GM04503 (cell line): ENCODE measurements at places on chromosomes 1 and 21.

GRCh38 chr1:14884614-14885175 lies 268.9 kb upstream of the TMEM51 start:
- DNase-seq = no peak

- no peak for DNase-seq
Measured at GRCh38 chr1:202056644-202057334, 46.4 kb downstream of the ELF3 start.

- DNase-seq = no peak
Measured at GRCh38 chr1:95146637-95147036, 29.5 kb downstream of the TLCD4 start.

DNA sequence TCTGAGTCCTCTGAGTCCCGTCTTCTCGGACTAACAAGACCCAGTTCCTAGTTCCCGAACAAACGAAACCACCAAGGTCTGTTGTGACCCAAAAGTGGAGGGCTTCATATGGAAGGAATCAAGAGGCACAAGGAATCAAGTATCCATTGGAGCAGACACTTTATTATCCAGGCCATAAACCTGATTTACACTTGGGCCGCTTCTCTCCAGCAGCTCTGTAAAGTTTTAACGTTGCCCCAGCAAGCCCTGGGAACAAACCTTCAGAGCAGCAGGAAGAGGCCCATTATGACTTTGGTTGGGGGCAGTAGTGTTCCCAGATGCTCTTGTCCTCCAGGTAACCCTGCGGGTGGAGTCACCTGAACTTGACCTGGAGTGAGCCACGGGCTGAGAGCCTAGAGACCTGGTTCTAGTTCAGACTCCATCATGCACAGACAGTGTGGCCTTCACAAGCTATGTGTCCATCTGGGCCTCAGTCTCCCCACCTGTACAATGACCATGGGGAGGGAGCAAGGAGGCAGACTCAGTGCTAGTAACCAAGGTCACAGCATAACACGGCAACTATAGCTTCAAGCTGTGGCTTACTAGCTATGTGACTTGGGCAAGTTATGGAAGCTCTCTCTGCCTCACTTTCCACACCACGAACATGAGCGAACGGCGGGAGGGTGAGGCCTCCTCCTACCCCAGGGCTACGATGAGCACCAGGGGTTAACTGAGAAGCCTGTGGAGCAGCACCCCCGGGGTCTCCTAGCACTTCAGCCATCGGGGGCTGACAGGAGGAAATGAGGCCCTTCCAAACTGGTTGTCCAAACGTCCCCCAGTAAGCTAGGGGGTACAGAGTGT lies 95.7 kb downstream of the GLIS1 start:
- DNase-seq = no peak

DNA sequence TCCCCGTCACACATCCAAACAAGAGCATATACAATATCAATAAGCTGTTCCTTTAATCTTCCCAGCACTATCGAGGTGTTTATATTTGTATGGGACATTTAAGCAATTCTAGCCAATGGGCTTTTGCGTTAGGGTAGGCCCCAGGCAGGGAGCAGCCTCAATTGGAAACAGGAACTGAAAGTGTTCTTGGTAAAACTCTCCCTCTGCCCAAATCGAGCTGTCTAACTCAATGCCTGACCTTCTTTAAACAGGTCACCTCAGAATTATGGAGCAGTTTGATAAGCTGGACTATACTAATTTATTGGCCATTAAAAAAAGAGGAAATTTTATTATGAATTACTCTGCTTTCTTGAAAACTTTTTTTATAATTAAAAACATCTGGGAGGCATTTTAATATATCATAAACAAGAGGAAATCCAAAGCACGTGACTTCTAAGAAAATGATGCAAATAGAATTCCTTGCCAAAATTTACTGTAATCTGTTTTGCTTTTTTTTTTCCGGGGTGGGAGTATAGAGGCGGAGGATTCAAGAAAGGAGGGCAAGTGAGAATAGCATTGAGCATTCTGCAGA lies 498.1 kb downstream of the LMO4 start:
- peak; percentile 45 for DNase-seq

DNA sequence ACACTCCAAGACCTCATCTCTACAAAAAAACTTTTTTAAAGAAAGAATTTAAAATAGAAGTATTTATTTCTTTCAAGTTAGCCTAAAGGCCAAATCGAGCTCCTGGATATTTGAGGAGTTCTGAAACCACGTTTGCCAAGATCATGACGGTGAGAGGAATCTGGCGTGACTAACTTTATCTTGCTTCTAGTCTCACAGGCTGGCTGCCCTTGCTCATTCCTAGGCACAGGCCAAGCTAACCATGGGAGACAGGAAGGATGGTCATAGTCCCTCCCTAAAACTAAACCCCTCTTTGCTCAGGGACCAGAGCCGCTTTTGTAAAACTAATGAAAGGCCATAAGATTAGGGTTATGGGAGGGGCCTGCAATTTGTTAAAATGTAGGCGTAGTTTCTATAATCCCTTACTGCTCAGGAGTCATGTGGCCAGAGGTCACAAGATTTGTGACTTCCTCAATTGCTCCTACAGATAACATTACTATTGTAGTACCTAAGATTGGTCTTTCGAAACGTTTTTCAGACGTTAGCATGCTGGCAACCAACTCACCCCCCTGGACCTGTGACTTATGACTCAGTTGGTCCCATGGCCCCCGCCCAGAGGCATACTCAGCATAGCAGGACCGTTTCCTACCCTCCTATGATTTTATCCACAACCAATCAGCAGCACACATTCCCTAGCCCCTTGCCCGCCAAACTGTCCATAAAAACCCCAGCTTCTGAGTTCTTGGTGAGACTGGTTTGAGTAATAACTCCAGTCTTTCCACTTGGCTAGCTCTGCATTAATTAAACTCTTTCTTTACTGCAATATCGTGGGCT lies 425.0 kb downstream of the SMYD3 start:
- no peak for DNase-seq

GRCh38 chr21:41763398-41763931 lies 3.4 kb downstream of the RIPK4 start:
- DNase-seq = no peak

DNA sequence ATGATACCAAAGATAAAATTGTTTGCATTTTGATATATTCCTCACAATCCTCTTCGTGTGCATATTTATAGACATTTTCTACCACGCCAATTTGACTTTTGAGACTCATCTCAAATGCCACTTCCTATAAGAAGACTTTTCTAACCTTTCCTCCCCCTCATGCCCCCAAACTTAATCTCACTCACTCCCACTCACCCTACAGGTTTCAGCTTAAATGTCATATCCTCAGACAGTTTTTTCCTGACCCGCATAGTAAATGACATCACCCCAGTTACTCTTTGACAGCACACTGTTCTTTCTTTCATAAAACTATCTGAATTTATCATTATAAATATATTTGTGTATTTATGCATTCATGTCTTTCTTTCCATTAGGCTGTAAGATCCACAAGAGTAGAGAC lies 29.6 kb upstream of the RGS8 start:
- DNase-seq = no peak

DNA sequence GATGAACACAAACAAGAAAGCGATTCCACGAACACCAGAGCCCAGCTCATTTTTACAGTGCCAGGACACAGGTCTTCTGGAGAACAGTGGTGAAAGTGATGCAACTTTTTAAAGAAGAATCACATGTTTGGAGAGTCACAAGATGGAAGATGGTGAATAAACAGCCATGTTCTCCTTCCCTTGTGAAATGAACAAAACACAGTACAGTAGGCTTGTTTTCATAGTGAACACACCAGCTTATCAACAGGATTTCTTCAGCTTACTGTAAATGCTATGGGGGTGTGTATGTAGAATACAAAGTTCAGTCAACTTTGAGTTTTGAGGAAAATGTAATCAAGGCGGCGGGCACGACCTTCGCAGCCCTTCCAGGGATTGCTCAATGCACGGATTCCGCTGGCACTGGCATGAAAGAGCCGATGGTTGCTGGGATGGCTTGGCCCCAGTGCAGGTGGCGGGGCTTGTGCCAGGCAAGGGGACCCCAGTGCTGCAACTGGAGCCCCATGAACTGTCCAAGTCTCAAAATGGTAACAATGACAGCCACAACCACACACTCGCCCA lies 9.7 kb downstream of the TMPRSS3 start:
- DNase-seq = no peak

GRCh38 chr1:29259802-29260441 lies 23.6 kb downstream of the PTPRU start:
- DNase-seq = no peak

DNA sequence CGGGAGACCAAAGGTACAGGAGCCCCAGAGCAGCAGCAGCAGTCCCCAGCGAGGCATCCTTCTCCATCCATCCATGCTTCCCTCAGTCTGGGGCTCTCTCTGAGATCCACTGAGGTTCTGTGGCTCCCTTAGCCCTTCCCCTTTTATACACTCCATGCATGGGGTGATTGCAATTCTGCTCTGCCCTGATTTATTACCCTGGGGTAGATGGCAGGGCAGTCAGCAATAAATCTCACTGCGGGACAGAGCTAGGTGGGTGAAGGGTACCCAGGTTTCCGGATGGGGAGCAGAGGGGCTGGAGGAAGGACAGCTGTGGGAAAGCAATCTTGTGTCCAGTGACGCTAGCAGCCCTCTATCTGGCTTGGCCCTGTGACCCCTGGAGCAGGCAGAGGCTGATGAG lies at the start of gene REN:
Gene REN (minus strand): TSS at position 119 of the 400 bp plus-strand sequence. CDS start 44 bp downstream, at position 75.
- DNase-seq = no peak

- peak; percentile 24 for DNase-seq
Measured at GRCh38 chr1:216140730-216141524, 282.3 kb downstream of the USH2A start.

DNA sequence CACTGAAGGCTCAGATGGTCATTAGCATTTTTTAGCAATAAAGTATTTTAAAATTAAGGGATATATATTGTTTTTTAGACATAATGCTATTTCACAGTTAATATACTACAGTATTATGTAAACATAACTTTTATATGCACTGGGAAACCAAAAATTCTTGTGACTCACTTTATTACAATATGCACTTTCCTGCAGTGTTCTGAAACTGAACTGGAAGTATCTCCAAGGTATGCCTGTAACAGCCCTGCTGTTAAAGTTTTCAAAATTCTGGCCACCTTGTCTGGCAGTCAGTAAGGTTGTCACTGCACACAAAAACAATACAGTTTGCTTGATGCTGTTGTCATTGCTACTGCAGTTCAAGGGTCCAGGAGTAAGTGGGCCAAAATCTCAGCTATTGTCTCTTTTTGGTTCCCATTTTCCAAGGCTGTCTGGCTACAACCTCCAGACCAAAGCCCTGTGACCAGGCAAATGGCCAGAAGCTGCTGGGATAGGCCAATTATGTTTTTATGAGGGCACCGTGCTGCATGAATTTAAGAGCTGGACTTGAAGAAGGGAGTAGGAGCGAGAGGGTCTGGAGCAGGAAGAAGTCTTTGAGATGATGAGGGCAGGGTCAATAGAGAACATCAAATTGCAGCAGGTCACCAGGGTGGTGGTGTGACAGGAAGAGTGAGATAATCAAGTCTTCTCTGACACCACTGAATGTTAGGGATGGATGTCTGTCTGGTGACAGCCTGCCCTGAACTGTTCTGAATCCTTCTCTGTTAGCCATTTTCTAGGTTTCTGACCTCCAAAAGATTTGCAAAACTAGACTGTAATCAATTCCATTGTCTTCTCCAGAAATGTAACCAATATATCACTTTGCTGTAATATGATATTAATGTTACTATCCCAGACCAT lies 82.3 kb upstream of the CACHD1 start:
- no peak for DNase-seq

DNA sequence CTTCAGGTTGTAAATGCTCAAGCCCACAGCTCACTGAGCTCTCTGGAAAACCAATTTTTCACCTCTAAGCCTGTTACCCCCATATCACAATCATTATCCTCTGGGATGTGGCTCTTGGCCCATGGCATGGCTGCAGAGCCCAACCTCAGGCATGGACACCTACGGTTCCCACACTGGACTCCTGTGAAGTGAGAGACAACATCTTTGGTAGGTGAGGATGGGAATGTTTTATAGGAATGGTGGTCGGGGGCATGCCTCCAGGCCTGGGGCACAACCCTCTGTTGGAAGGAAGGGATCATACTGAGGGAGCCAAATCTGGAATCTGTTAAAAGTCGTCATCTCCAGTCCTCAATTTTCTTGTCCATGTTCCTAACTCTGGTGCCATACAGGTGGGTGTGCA lies 179.1 kb downstream of the FOXD2 start:
- DNase-seq = no peak
